WERI-Rb-1 (cell line): ENCODE measurements at places on chromosomes 7 and 10.

DNA sequence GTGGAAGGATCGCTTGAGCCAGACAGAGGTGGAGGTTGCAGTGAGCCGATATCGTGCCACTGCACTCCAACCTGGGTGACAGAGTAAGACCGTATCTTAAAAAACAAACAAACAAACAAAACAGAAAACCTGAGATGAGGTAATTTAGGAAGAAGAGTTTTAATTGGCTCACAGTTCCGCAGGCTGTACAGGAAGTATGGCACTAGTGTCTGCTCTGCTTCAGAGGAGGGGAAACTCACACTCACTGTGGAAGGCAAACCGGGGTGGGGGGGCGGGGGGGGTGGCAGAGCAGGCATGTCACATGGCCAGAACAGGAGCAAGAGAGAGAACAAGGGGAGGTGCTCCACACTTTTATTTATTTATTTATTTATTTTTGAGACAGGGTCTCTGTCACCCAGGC lies 5.1 kb downstream of the UBE2D4 start:
- no peak for DNase-seq

- DNase-seq: no peak
Measured at GRCh38 chr7:143327903-143328302, 12.0 kb downstream of the CLCN1 start.

- DNase-seq: no peak
Measured at GRCh38 chr10:92691591-92692079, 1.9 kb downstream of the HHEX start.

DNA sequence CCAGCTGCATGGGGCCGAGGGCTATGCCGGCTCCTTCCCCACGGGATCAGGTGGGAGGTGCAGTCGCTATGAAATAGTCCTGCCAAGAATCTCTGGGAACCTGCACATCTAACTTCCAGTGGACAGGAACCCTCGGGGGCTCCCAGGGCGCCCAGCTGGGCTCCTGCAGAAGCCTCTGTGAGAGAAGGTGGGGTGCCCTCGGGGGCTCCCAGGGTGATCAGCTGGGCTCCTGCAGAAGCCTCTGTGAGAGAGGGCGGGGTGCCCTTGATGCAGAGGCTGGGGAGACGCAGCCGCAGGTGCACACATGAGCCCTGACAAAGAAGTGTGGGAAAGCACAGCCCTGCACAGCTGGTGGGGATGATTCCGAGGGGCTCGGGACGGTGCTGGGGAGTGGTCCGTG lies 5.9 kb downstream of the VENTX start:
- no peak for DNase-seq

DNA sequence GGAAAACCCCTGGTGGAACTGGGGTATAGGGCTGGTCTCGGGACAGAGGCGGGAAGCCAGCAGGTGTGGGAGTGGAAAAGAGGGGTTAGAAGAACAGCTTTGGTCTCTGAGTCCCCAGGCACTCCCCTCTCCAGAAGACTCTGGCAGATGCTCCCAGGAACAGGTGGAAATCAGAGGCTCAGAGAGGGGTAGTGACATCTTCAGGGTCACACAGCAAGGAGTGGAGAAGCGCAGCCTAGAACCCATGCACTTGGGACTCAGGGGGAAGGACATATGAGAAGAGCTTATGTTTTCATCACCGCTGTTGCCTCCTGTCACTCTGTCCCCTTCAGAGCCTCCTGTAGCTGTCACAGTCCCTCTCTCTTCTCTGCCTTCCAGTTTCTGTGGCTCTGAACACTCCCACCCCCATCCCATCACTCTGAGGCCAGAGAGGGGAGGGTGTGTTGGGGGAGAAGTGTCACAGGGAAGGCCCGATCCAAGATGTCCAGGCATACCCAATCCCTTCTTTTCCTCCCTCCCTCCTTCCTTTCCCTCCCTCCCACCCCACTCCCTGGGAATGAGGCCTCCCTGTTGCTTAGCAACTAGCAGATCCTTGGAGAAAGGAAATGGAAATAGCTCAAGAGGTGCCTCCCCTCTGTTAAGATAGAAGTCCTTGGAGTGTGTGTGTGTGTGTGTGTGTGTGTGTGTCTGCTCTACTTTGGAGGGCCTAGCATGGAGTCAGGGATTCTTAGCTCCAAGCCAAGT lies 32.0 kb downstream of the SRRM3 start:
- DNase-seq: peak; percentile 47

DNA sequence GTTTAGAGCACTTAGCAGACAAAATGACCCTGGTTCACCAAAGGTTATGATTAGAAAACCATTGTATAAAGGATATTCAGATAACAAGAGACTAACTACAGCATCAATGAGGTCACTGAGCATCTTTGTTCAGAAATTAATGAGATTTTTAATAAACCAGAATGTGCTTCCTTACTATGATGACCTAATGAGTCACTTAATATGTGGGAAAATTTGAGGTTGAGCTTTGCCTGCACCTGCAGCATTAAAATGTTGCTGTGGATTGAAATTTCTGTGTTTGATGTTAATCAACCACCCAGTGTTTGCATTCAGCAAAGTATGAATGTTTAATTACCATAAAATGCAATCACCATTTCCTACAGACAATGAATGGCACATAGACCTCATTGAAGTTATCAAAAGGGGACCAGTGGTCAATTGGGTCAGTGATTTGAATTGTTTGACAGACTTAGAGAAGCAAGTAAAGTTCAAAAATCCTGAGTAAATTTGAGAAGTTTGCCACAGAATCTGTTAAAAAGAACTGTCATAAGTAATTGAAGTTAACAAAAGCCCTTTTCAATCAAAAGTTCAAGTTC lies 45.8 kb downstream of the EXOC6 start:
- DNase-seq: no peak

GRCh38 chr10:19421674-19422073 lies 373.1 kb downstream of the MALRD1 start:
- no peak for DNase-seq

DNA sequence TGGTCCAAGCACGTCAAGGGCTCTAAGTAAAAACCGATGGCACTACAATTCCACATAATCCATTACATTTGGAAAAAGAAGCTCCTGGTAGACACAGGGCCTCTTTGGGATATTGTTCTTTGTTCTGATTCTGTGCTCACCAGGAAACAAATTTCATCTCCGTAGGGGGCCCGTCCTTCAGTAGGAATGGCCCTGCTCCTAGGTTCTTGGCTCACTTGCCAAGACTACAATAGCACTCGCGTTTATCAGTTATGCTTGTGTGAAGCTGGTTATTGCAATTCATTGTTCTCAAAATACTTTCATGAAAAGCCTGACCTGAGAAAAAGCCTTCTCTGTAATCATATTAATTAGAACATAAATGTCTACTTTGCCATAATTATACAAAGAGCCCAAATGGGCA lies 10.3 kb upstream of the ZC3HAV1L start:
- no peak for DNase-seq
